ENCODE measurements at places on chromosomes 2 and 18.

- DNase-seq: no peak
Observed at GRCh38 chr2:110771547-110772382, 39.4 kb downstream of the ACOXL start.

DNA sequence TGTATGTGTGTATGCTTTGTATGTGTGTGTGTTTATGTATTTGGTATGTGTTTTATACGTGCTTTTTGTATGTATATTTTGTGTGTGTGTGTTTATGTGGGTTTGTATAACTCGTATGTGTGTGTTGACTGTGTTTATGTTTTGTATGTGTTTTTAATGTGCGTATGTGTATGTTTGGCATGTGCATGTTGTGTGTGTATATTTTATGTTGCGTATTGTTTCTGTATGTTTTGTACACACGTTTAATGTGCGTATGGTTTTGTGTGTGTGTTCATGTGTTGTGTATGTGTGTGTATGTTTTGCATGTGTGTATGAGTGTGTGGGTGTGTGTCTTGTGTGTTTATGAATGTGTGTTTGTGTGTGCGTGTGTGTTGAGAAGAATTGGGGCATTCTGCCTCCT lies 55.2 kb upstream of the NCK2 start:
- DNase-seq: no peak

DNA sequence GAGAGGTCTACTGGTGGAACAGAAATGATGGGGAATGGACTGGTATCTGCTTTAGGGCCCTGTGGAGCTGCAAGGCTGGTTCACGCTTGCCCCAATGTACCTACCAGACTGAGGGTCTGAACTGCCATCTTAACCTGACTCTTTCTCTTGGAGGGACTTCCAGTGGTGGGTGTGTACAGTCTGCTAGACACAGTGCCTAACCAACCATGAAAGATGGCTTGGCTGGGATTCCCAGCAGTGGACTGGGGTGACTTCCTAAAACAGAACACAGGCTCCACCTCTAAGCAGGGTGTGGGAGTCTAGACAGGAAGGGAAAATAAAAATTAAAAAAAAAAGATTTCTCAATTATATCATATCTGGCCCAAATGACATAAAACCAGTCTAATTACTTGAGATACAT lies 25.5 kb upstream of the MYO3B start:
- no peak for DNase-seq

- DNase-seq: no peak
Observed at GRCh38 chr18:76213991-76214390, 281.1 kb downstream of the ZNF516 start.

DNA sequence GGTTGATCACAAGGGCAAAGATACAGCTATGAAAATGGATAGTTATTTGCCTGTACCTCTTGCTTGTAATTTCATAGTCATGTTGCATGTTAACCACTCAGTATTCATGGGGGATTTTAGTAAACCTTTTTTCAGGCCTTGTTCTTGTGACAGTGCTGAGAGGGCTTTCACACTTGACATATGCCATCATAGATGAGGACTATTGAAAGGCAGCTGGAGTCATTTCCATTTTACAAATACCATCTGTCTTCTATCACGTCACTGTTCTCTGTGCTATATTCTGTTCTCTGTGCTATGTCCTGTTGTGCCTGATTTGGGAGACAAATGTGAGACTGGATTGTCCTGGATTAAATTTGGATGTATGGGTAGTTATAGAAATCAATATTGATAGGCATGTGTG lies 131.7 kb downstream of the LYPD6B start:
- no peak for DNase-seq
